ENCODE measurements at places on chromosomes 1 and 21. TPM values are rescaled to one million over a fixed set of nuclear protein-coding genes. Genes with fewer than 3 reads are reported as not detected.

Gene CACNA1S
- 0.12 TPM for total RNA-seq

Gene HSPA6
- total RNA-seq = 18.7 TPM

Gene SNRNP40
- total RNA-seq = 33.9 TPM

Gene LIPI
- total RNA-seq = not detected

Gene ADGRL4
- 20.4 TPM for total RNA-seq

Gene PYGO2
- total RNA-seq = 26.6 TPM

Gene ACTL8
- not detected for total RNA-seq

Gene ANKRD13C
- 19.1 TPM for total RNA-seq

Gene STX12
- total RNA-seq = 79.3 TPM

Gene VASH2
- total RNA-seq = 2.4 TPM

Gene CDA
- 12.2 TPM for total RNA-seq

Gene TNFSF4
- 0.73 TPM for total RNA-seq

Gene RGL1
- total RNA-seq = 52.6 TPM

Gene PRPF38B
- total RNA-seq = 40.5 TPM

Gene PDC
- total RNA-seq = not detected

Gene DNALI1
- 24.1 TPM for total RNA-seq

Gene PDZK1IP1
- 44.9 TPM for total RNA-seq

Gene TNFRSF1B
- 33.0 TPM for total RNA-seq

Gene ZFP69B
- 2.5 TPM for total RNA-seq

Gene FCMR
- 2.7 TPM for total RNA-seq

Gene KRTAP13-2
- total RNA-seq = not detected

Gene PROX1
- 6.2 TPM for total RNA-seq

Gene NVL
- total RNA-seq = 25.0 TPM

Gene GPR52
- 2.7 TPM for total RNA-seq

Gene S100A12
- 12.1 TPM for total RNA-seq

Gene TEX38
- not detected for total RNA-seq

Gene TFF2
- not detected for total RNA-seq

Gene SEC16B
- total RNA-seq = 3.3 TPM

Gene SLC9A1
- 47.1 TPM for total RNA-seq

Gene TNFSF18
- total RNA-seq = 0.13 TPM

Gene RIMKLA
- total RNA-seq = 7.8 TPM

Gene ELF3
- total RNA-seq = 146 TPM

Gene SPRR2E
- not detected for total RNA-seq

Gene OR2T3
- not detected for total RNA-seq

Gene WRAP73
- total RNA-seq = 23.1 TPM

Gene JAM2
- total RNA-seq = 25.3 TPM

Gene VSIG8
- not detected for total RNA-seq

Gene WDR64
- total RNA-seq = not detected

Gene HTR1D
- 0.26 TPM for total RNA-seq

Gene CR1L
- 0.70 TPM for total RNA-seq

Gene PLXNA2
- 73.5 TPM for total RNA-seq

Gene ABL2
- total RNA-seq = 33.4 TPM

Gene C4BPB
- 4.3 TPM for total RNA-seq

Gene KRTAP19-5
- total RNA-seq = not detected

Gene ATP1A4
- total RNA-seq = not detected

Gene KIF26B
- total RNA-seq = 7.6 TPM

Gene DHRS3
- total RNA-seq = 53.6 TPM

Gene DNAJC6
- 4.6 TPM for total RNA-seq

Gene FAAH
- 23.3 TPM for total RNA-seq

Gene SLAMF9
- total RNA-seq = not detected
